Stimulated activated CD8-positive, alpha-beta memory T cell treated with anti-CD3 and anti-CD28 coated beads, Interleukin-15, amount 100 ng/mL, for 24 hours (primary cell): ENCODE measurements at places on chromosomes 2 and 18.

- DNase-seq: no peak
These were observed 7.4 kb downstream of the CYRIA start for GRCh38 chr2:16658076-16658739.

DNA sequence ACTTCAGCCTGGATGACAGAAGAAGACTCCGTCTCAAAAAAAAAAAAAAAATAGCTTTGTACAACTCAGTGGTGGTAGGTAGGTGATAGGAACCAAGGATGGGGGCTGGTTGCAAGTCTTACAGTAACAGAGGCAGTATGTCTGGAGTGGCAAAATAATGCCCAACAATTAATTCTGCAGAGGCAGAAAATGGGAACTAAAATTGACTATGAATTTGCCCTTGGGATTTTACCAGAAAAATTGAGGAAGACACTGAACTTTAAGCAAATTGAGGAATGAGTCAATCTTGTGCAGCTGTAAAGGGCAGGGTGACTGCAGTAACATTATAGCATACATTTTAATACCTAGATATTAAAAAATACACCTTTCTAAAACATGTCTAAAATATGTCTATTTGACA lies 292.1 kb upstream of the FBXO11 start:
- no peak for DNase-seq

DNA sequence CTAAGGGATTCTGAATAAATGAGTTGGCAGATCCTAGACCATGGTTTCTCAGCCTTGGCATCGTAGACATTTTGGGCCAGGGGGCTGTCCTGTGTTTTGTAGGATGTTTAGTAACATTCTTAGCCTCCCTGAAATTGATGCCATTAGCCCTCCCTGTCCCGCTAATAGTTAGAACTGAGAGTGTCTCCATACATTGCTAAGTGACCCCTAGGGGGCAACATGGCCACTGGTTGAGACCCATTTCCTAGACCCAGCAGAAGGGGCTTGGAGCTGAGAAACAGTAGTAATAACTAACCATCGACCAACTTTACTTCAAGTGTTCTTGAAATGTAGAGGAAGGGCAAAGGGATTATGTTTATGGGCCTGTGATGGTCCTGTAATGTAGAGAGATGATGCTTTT lies 40.8 kb downstream of the KCMF1 start:
- no peak for DNase-seq

DNA sequence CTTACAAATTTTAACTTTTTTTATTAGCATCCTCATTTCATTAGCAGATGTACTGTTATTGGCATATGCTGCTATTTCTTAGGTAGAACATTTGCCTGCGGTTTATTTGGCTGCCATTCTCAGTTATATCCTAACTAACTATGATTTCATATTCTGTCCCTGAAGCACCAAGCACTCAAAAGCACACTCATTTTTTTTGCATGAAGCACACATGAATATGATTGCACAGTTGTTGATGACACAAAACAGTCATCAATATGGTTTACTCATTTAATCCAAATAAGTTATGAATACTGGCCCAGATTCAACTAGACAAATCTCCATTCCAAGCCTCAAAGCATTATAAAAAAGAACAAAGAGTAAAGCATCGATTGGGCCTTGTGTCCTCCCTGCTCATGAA lies 129.4 kb upstream of the CNTNAP5 start:
- no peak for DNase-seq

GRCh38 chr2:144920755-144921530 lies 401.0 kb upstream of the ZEB2 start:
- DNase-seq: no peak

DNA sequence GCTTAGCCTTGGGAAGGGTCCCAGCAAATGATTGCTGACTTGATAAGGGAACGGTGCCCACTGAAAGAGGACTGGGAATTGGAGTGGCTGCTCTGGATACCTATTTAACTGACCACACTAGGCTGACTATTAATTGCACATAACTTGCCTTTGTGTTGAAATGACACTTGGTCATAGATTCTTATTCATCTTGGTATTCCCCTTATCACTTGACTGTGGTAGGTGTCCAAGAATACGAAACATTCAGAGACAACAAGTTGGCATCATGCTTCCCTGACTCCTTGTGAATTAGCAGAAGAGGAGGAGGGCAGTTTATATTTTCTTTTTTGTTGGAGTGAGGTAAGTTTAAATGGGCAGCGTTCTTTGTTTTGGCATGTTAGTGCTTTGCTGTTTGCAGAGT lies 13.4 kb downstream of the FMNL2 start:
- no peak for DNase-seq

- DNase-seq: no peak
These were observed 252.7 kb upstream of the TCF4 start for GRCh38 chr18:55840601-55841170.

GRCh38 chr2:226086190-226086589 lies 686.7 kb downstream of the NYAP2 start:
- DNase-seq: no peak

DNA sequence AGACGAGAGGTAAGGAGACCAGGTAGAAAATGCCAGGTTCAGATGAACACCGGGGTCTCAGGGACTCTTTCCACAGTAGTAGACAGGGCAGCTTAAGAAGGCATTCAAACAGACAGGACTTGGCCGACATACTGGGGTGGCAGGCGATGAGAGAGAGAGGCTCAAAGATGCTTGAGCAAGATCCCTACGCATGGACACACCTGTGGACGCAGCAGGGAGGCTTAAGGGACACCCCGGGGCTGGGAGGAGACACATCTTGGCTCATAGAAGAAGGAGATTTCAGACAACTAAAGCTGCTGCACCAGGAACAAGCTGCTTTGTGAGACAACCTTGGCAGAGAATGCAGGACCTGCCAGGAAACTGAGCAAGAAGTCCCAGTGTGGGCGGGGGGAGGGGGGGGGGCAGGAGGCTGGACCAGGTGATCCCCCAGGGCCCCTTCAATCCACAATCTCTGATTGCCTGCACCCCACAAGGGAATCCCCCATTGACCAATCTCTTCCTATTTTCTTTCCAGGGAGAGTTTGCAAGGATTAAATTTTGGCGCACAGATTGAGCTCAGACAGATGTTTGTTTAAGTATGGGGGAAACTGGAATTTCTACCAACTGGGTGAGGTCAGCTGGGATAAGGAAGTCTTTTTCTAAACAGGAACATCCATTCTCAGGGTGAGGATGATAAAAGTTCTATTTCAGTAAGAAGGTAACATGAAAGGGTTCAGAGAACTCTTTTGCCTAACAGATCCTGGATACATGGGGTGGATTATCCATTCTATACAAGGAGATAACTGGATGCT lies 400.7 kb downstream of the NBAS start:
- no peak for DNase-seq

- DNase-seq: no peak
These were observed 38.5 kb downstream of the REV1 start for GRCh38 chr2:99451280-99451679.

GRCh38 chr2:16655445-16655837 lies 10.2 kb downstream of the CYRIA start:
- no peak for DNase-seq

DNA sequence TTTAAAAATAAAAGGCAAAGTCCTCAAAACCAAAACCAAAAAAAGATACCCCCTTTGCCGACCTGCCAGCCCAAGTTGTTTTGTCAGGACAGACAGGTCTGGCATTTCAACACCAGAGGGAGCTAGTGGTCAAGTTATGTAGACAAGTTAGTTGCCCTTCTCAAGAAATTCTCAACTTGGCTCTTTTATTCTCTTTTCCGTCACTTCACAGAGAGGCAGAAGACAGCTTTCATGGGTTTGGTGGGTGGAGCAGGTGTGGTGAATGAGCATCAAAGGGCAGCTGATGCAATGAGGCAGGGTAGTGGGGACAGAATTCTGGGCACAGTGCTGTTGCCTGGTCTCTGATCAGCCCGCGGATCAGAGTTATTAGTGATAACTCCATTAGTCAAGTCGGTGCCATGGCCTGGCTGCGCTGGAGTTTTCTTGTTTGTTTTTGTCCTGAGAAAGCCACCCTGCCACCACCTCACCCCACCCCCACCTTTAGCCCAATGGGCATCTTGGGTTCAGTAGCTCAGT lies 303.7 kb upstream of the EPAS1 start:
- DNase-seq: no peak

DNA sequence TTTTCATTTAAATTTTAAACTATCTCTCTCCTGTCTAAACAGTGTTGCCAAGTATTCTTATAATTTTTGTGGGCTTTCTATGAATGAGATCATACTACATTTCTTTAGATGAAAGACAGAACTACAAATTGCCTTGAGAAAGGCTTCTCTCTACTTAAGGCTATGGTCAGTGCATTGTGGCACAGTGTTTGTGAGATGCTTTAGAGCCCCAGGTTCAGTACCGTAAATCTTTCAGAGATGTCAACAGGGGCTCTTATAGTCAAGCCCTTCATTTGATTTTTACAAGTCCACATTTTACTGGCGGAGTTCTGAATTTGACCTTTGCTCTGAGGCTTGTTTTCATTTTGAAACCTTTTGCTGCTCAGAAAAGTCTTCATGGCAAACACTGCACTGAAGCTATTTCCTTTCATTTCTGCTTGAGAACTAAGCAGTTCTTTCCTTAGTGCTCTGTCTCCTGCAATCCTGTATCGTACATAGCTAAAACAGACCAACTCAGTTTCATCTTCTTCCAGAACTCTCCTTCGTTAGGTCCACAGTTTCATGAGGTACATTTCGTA lies 175.2 kb downstream of the NYAP2 start:
- DNase-seq: no peak

DNA sequence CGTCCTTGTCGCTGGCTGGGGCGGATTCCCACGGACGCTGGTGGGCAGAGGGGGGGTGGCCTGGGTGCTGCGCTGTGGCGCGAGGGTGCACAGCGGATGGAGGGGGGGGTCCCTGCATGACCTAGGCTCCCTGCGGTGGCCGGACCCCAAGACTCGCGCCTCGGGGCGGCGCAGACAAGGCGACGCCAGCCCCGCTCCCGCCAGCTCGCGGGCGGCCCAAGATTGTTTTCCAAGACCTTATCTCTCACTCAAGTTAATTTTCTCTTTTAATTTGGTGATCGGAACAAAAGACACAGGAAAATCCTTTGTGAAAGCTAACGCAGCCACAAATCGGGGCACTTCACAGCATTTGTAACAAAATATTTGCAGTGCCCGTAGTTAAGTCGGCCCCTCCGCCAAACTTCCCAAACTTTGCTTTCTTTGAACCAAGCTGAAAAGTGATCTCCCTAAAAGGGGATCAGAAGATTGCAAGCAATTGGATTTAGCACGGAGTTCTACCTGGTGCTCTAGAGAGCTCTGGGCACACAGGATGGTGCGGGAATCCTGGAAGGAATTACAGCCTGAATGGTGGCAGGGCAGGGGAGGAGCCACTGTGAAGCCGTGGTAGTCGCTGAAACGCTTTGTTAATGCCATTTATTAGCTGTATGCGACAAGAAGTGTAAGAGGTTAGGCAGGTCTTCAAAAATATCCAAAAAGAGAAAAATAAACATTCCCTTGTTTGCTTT lies 4.8 kb upstream of the ID2 start:
- DNase-seq: no peak

- DNase-seq: no peak
These were observed 121.5 kb downstream of the GCA start for GRCh38 chr2:162465430-162465829.

GRCh38 chr2:73084971-73085370 lies 13.5 kb upstream of the SFXN5 start:
- no peak for DNase-seq

DNA sequence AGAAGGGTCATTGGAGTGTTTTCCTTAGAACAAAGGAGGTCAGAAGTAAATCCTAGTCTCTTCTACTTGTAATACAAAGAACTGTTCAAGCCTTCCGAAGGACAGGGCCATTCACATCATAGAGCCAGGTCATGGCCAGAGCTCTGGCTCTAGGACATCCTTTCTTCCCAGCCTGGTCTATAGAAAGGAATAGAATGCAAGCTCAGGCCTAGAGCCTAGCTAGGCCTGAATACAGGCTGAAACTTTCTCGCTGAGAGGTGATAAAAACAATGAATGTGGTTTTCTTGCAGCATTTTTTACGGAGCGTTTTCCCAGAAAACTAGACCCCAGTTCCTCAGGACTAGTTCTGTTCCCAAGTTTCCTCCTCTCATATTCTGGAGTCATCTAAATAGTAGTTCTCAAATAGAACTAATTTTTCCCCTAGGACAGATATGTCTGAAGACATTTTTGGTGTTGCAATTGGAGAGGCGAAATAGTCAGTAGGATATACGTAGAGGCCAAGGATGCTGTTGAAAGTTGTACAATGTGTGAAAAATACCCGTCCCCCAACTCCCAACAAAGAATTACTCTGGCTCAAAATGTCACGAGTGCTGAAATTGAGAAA lies 6.8 kb downstream of the UGT1A6 start:
- no peak for DNase-seq

DNA sequence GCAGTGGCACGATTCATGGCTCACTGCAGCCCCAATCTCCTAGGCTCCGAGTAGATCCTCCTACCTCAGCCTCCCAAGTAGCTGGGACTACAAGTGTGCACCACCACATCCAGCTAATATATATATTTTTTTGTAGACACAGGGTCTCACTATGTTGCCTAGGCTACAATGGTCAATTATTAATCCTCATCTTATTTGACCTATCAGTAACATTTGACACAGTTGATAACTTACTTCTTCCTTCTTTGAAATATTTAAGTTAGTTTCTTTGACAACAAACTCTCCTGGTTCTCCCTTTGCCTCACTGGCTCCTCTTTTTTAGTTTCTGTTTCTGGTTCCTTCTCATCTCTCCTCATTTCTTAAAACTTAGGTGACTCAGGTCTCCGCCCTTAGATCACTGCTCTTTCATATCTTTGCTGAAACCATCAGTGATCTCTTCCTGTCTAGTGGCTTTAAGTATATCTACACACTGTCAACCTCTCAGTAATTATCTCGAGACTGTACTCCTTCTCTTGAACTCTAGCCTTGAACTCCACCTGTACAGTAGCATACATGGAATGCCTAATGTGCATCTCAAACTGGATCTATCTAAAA lies 11.5 kb downstream of the PGAP1 start:
- DNase-seq: no peak
